ENCODE measurements at places on chromosomes 6 and 20.

GRCh38 chr6:39166189-39166911 lies 51.4 kb upstream of the SAYSD1 start:
- no peak for DNase-seq

DNA sequence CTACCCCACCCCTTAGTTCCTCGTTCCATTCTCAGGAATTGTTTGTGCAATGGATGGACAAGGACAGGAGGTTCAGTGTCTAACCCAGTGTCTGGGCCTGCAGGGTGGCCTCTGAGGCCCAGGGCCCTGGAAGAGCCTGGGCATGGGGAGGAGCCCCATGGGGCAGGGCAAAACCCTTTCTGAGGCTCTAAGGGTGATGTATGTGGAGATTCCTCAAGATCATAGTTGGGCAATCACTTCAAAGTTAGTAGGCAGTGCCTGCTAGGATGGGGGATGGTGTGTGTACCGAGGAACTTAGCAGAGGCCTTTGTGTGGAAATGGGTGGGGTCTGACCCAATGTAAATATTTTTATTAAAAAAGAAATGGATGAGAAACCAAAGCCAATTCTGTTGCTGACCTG lies 6.7 kb upstream of the C2 start:
- DNase-seq = no peak

DNA sequence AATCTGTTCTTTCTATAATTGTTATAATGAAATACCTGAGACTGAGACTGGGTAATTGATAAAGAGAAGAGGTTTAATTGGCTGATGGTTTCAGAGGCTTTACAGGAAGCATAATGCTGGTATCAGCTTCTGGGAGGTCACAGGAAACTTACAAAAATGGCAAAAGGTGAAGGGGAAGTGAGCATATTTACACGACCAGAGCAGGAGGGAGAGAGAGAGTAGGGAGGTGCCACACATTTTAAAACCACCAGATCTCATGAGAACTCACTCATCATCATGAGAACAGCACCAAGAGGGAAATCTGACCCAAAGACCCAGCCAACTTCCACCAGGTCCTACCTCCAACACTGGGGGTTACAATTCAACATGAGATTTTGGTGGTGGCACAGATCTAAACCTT lies 2.6 kb upstream of the SIRPB1 start:
- DNase-seq = no peak

- no peak for DNase-seq
Observed at GRCh38 chr6:25452031-25452430, 172.9 kb downstream of the CARMIL1 start.

DNA sequence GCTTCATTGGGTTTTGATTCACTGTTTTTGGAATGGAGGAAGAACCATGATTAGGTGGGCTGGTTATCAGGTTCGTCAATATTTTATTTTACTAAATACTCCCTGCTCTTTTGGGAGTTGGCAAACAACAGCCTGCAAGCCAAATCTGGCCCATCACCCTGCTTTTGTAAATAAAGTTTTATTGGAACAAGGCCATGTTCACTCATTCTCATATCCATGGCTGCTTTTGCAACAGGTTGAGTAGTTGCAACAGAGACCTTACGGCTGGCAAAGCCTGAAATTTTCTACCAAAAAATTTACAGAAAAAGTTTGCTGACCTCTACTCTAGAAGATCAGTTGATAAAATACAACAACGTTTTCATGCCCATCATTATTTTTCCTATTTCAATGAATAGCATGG lies 45.1 kb downstream of the SYTL3 start:
- no peak for DNase-seq

GRCh38 chr6:9985481-9985880 lies 429.4 kb downstream of the TFAP2A start:
- no peak for DNase-seq

DNA sequence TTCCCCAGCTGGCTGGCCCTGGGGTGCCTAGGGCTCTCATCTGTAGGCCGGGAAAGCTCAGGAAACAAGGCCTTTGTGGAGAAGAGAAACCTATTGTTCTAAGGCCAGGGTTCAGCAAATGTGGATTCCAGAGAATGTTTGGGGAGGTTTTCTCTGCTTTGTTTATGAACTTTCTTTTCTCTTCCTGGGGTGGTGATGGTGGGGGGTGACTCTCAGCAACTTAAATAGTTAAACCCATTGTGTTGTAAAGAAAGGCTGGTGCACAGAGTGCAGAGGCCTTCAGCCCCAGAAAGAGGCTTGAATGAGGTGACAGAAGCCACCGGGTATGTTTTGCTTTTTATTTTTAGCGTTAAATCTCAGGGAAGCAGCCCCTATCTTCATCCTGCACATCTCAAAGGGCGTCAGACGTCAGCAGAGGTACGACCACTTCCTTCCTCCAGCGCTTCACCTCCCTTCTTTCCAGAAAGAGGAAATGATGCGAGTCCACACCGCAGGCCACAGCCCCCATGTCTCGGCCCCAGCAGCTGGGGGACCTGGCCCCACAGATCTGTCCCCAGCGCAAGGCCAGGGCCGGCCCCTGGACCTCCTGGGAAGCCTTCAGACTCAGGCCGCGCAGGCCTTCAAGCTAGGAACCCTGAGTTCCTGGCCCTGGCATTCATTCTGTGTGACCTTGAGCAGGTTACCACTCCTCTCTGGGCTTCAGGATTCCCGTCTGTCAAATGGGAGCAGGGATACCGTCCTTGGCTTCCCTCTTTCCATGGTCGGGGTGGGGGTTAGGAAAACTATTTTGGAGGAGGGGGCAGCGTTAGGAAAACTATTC lies 605 bp upstream of the PPP1R16B start:
- DNase-seq = peak; percentile 72

- no peak for DNase-seq
Observed at GRCh38 chr20:20440886-20441658, 73.2 kb downstream of the INSM1 start.

DNA sequence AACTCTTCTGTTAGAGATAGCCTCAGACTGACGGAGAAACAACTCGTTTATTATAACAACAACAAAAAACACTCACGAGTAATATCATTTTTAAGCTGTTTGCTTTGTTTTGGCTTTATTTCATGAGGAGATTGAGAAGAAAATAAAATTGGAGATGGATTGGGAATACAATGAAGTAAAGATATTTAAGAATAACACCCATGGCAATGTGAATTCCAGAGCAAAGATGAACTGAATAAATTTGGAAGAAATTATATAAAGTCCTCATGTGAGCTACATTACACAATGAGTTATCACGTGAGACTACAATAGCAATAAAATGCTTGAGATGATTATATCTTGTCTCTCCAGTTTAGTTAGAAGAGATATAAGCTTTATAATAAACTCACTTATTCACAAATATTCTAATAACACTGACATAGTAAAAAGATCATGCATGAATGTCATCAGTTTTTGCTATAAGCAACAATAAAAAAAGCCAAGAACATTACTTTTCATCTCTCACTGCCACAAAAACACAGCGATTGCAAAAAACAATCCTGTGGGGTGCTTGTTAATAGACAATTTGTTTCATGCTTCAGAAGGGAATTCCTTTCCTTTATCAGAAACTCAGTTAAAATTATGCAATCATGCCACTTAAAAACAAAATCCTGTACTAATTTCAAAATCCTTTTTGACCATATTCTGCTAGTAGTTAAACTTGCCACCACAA lies 696.7 kb upstream of the MARCKS start:
- DNase-seq = no peak

DNA sequence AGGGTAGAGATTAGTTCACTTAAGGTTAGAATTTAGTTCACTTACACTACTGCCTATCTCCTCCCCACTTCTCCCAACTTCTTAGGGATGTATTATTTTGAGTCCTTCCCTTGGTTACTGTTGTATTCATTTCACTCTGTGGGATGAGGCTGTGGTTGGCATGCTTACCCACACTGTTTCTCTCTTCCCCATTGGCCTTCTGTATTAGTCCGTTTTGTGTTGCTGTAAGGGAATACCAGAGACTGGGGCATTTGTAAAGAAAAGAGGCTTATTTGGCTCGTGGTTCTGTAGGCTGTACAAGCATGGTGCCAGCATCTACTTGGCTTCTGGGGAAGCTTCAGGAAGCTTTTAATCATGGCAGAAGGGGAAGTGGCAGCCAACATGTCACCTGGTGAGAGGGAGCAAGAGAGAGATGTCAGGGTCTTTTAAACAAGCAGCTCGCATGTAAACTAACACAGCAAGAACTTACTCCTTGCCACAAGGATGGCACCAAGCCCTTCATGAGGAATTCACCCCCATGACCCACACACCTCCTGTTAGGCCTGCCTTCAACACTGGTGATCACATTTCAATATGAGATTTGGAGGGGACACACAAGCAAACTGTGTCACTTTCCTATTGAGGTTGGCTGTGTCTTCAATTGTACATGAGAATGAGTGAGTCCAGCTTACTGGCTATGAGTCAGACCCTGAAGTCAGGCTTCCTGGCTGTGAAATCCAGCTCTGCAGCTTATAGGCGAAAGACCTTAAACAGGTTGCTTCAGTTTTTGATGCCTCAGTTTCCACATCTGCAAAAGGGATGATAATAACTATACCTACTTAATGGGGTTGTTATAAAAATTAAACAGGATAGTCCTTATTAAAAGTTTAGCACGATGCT lies 53.3 kb downstream of the SYNDIG1 start:
- DNase-seq = no peak

GRCh38 chr6:83976871-83977270 lies 56.7 kb upstream of the MRAP2 start:
- DNase-seq = no peak
